ENCODE measurements at places on chromosomes 2 and 18.
A peak's percentile ranks its signal among the peaks of the same experiment; 100 is the strongest.

DNA sequence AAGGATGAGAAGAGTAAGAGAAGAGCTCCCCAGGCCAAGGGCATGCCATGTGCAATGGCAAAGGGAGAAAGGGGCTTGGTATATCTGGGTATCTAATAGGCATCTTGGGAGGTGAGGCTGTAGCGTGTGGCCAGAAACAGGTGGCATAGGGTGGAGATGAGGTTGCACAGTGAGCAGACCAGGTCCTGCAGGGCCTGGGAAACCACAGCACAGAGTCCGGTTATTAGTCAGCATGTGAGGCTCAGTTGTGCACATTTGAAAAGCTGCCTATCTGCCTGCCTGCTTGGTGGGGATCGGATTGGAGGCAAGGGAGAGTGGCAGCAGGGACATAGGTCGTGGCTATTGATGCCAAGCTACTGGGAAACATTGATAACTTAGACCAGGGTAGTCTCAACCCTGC lies 190.6 kb downstream of the TPGS2 start:
- DNase-seq, result no peak

- no peak for DNase-seq
These were observed 68.5 kb upstream of the ZNF532 start for GRCh38 chr18:58796220-58796619.

GRCh38 chr2:134682726-134683125 lies 36.1 kb downstream of the TMEM163 start:
- DNase-seq, result no peak

- DNase-seq, result no peak
These were observed 140.1 kb upstream of the NETO1 start for GRCh38 chr18:73007915-73008308.

- DNase-seq, result peak; percentile 68
These were observed 20.5 kb upstream of the KIF1A start for GRCh38 chr2:240840435-240841060.

- DNase-seq, result no peak
These were observed 253.2 kb upstream of the EPC2 start for GRCh38 chr2:148391324-148391723.

DNA sequence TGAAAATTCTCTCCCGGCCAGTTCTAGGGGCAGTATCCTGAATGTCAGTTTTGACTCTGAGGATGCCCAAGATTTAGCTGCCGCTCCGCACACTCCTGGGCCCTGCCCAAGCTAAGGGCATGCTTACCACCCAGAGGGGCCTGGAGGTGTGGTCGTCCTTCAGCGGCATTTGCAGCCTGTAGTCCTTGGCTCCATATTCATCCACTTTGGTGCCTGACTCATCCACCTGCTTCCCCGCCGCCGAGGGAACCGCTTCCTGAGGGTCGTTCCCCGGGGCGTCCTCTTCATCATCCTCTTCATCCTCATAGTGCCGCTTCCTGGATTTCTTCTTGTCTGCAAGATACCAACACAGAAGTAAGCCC lies 577 bp downstream of the ERCC3 start:
- DNase-seq, result no peak

DNA sequence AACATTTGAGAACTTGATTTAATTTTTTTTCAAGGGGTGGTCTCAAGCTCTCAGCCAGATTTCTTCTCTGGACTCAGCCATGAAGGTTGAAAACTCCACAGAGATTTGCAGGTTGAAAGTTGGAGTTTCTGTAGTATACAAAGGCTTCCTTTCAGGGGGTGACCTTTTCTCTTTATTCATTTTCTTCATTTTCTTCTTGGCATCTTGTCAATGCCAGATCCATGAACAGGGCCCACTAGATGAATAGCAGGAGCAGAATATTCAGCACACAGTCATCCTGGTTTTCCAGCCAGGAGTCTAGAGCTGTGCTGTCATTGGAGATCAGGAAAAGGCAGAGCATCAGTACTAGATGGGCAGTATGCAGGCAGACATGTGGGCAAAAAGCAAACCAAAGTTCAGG lies 62.0 kb downstream of the INSIG2 start:
- no peak for DNase-seq

- no peak for DNase-seq
These were observed 63.1 kb upstream of the SPATS2L start for GRCh38 chr2:200243441-200243840.

DNA sequence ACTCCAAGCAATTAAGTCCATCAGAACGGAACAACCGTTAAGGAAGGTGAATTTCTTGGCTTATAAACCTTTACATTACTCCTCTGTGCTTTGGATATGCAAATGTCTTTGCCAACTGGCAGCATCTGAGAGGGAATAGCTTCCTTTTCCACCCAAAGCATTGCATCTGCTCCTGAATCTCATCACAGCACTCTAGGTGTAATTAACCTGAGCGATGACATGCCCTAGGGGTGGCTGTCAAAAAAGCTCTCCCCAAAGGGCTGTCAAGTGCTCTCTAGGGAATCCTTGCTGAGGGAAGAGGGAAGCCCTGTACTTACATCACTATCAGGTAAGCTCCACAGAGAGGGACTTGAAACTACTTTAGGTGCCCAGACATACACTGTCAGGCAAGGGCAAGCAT lies 5.5 kb upstream of the SMARCAL1 start:
- peak; percentile 80 for DNase-seq

DNA sequence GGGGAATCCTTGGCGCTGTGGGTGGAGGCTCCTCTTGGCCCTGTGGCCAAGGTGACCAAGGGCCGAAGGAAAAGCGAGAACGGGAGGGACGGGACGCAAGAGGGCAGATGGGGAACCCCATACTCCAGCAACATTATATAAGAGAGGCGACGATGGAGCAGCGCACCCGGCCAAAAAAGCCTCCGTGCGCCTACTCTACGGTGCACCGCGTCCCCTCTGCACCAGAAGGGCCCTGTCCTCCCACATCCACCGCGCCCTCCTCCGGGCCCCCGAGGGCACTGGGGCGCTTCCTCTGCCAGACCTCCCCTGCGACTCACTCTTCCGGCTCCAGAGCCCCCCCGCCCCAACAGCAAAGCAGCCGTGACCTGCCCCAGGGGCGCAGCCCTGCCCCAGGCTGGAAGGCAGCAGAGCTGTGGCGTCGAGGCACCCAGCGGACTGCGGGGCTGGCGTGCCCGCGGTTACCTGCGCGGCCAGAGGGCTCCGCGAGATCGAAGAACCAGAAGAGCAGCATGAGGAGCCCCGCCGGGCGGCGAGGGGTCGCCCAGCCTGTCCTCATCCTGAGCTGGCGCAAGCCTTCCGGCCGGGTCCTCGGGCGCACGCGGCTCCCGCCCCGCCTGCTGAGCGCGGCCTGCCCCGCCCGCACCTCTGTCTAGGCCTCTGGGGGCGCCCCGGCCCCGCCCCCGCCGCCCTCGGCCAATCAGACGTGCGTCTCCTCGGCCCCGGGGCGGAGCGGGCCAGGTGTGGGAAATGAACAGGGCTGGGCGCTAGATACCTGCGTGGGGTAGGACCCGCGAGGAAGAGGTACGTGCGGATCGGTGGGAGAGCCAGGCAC lies 106.3 kb upstream of the CD302 start:
- no peak for DNase-seq

DNA sequence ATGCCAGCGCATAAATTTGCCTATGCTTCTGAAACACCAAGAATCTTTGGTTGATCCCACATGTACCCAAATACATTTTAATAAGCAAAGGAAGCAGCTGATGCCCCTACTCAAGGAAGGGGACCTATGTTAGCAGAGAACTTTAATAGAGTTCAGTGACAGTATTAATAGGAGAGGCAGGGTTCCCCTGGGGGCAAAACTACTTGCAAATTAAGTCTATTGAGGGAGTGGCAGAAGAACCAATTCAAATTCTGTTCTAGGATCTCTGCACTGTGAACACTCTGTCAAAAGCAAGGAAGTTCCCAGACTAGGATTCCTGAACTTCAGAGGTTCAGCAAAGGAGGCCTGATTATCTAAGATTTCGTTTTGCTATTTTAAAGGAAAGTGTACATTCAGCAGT lies 47.5 kb downstream of the EPB41L3 start:
- DNase-seq, result no peak

GRCh38 chr2:161077367-161078210 lies 82.6 kb upstream of the TANK start:
- no peak for DNase-seq

GRCh38 chr18:3449512-3450011 lies 410 bp upstream of the TGIF1 start:
- peak; percentile 80 for DNase-seq

- DNase-seq, result no peak
These were observed 87.8 kb downstream of the UPP2 start for GRCh38 chr2:158189526-158189925.

GRCh38 chr2:129957891-129958290 lies 21.6 kb upstream of the RAB6C start:
- no peak for DNase-seq

GRCh38 chr2:25251071-25251421 lies 82.7 kb upstream of the POMC start:
- DNase-seq, result no peak

GRCh38 chr2:25365241-25365640 lies 23.5 kb upstream of the DNMT3A start:
- DNase-seq, result no peak

DNA sequence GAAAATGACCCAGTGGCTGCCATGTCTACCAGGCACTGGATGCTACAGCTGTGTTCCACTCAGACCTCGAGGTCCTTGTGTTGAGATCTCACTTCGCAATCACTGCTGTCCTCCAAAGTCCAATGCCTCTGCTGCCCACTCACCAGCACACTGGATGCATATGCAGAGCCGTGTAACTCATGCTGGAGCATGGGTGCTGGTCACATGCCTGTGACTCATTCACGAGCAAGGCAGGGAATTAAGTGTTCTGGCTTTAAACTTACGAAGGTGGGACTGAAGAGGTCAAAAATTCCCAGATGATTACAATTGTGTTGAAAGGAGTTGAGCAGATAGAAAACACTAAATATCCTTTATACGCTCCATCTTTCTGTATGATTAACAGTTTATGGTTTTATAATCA lies 417.5 kb downstream of the NUP35 start:
- DNase-seq, result no peak

DNA sequence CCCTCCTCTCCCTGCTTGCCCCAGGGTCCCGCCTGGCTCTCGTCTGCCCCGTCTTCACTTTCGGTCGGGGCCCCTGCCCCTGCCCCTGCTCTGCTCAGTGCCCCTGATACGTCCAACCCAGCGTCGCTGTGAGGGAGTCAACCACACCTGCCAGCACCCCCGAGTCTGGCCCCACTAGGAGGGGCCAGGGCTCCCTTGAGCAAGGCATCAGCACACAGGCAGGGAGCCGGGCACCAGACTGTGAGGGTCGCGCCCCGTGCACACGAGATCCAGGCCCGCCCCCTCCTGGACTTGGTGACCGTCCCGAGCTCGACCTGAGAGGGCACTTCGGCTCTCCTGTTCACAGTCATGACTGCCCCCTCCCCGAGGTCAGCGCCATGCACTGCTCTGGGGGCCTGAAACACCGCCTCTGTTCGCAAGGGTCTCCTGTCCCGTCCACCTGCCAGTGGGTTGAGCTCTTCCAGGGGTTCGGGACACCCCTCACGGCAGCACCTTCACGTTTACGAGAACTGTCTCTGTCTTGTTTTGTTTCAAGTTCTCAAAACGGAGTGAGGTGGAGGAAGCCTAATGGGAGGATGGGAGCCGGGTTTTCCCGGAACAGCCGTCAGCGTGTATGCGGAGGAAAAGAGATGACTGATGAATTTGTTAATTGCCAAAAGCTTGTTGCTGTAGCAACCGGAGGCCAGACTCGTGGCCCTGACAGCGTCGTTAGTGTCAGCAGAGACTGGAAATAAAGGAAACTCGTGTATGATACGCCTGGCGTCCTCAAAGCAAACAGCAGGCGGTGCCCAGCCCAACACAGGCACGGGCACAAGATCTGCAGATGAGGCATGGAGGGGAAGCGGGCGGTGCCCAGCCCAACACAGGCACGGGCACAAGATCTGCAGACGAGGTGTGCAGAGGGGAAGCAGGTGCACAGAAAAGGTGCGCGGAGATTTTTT lies 48.2 kb upstream of the KCNG2 start:
- no peak for DNase-seq

DNA sequence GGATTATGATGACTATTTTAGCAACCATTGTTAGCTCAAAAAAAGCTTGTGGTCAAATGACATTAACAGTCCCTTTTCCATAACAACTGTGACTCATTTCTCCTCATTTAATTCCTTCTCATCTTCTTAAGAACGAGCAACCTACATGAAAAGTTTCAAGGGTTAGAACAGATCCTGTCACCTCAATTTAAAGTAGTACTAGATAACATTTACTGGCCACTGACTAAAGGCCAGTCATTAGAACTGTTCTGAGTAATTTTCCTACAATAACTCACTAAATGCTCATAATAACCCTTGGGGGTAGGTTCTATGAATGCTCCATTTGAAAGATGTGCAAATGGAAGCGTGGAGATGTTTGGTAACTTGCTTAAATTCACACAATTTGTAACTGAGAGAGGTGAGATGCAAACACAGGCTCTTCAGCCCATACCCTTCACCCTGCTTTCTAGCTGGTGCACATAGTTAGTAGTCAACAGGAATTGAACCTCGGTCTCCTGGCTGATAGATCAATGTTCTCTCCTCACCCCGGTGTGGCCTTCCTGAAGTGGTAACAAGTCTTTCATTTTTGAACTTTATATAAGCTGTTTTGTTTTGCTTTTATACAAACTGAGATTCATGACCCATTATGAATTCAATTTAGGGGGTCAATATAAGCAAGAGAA lies 212.5 kb downstream of the SETBP1 start:
- DNase-seq, result no peak

GRCh38 chr2:227310756-227311110 lies 14.3 kb upstream of the MFF start:
- no peak for DNase-seq

- DNase-seq, result no peak
These were observed 28.0 kb upstream of the MARCO start for GRCh38 chr2:118913803-118914645.

DNA sequence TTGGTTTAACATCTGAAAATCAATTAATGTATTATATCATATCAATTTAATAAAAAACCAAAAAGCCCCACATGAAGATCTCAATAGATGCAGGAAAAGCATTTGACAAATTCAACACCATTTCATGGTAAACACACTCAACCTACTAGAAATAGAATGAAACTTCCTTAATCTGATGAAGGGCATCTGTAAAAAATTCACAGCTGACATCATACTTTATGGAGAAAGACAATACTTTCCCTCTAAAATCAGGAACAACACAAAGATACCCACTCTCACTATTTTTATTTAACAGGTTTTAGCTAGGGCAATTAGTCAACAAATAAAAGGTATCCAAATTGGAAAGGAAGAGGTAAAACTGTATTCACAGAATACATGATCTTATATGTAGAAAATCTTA lies 303.0 kb upstream of the ZEB2 start:
- no peak for DNase-seq

DNA sequence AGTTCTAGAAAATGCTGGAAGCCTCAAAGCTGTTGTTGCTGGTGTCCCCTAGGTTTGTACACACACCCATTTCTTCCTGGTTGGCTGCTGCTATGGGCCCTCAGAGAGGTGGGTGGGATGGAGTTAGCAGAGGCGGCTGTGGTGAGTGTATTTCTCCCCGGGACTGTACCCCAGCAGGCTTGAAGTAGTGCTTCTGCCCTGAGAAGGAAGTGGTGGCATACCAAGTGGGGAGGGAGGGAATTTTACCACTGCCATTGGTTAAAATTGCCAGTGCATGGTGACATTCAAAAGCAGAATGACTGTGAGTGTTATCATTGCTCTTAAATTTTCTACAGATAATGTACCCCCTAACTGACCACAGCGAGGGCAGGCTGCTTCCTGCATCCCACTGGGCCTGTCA lies 125.6 kb upstream of the CAPN13 start:
- no peak for DNase-seq

- DNase-seq, result peak; percentile 1
These were observed 181.9 kb upstream of the DLGAP1 start for GRCh38 chr18:4636967-4637366.

- DNase-seq, result peak; percentile 77
These were observed 861.6 kb upstream of the CELF4 start for GRCh38 chr18:38427234-38427633.
